ENCODE measurements at places on chromosomes 1 and 21.

DNA sequence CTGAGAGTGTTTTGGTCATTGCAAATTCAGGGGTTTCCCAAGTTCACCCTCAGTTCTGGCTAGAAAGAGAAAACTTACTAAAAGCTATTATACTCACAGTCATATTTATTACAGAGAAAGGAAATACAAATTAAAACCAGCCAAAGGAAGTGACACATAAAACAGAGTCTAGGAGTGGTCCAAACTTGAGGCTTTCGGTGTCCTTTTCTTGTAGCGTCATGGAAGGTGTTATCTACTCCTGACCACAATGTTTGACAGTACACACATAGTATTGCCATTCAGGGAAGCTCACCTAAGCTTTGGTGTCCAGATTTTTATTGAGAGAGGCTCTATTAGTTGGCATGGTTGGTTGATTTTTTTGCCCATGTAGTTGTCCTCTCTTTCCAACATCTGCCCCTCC, 59.0 kb downstream of the SLC35A3 start:
- no peak for DNase-seq

DNA sequence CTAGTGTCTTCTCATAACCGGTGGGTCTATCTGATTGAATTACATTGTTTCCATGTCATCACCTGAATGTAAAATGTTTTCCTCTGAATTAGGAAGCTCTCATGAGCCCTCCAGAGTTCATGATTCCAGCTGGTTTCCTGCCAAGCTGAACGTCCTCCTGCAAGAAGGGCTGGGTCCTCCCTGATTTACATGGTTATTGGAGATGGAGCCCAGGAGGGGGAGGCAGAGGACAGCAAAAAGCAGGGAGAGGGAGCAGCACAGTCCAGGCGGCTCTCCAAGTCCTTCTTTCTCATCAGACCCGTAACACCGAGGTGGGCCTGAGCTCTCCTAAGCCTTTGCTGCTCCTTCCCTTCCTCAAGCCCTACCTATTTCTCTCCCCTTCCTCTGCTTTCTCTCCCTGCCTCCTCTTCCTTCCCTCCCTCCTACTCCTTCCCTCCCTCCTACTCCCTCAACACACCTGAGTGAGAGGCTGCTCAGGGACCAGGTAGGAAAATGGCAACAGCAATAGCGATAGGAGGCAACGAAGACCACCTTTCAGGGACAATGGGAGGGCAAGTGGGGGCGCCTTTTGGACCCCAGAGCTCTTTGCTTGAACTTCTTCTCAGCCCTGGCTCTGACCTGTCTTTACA, 265.9 kb downstream of the PRDM2 start:
- no peak for DNase-seq

DNA sequence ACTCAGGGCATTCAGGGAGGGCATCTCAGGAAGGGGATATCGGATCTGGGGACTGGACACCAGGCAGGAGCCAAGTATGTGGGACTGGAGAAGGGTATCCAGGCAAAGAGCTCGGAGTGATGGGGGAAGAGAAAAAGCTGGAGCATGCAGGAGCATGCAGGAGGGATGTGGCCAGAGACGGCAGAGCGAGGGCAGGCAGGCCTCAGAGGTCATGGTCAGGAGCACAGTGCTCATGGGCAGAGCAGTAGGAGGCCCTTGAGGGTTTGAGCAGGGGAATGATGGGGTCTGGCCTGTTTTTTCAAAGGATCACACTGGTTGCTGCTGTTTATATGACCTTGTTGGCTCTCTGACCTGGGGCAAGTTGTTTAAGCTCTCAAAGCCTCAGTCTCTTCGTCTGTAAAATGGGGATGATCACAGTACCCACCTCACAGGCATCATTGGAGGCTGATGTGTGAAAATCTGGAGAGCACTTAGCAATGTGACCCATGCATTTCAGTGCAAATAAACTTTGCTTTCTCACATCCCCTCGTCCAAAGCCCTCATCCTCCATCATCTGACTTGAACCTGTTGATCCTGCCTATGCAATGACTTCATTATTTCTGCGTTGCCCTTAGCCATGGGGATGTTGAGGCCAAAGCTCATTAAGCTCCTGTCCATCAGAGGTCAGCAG, 273.1 kb downstream of the MATN1 start:
- DNase-seq = no peak

DNA sequence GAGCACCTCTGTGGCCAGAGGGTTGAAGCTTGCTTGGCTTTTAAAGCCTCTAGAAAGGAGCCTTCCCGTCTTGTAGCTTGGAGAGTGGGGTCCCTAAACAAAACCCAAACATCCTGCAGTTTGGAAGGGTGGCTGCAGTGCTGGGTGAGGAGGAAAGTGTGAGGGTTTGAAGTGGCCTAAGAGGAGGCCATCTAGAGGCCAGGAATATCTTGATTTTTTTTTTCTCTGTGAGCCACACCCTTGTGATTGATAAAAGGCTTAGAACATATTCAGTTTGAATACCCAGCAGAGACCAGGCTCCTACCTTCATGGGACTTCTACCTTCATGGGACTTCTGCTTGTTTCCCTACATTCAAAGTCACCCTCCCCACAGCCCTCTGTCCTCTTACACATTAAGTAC, 37.3 kb upstream of the PIGV start:
- DNase-seq = no peak

DNA sequence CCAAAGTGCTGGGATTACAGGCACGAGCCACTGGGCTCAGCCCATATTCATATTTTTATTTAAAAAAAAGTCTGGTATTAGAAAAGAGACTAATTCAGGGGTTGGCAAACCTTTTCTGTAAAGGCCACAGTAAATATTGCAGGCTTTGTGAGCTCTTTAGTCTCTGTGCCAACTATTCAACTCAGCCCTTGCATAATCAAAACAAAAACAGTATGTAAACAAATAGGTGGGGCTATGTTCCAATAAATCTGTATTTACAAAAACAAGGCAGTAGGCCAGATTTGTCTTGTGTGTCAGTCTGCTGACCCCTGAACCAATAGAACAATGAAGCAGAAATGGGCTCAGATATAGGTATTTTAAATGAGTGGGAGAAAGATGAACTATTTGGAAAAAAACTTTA, 49.3 kb downstream of the CDC42BPA start:
- no peak for DNase-seq

DNA sequence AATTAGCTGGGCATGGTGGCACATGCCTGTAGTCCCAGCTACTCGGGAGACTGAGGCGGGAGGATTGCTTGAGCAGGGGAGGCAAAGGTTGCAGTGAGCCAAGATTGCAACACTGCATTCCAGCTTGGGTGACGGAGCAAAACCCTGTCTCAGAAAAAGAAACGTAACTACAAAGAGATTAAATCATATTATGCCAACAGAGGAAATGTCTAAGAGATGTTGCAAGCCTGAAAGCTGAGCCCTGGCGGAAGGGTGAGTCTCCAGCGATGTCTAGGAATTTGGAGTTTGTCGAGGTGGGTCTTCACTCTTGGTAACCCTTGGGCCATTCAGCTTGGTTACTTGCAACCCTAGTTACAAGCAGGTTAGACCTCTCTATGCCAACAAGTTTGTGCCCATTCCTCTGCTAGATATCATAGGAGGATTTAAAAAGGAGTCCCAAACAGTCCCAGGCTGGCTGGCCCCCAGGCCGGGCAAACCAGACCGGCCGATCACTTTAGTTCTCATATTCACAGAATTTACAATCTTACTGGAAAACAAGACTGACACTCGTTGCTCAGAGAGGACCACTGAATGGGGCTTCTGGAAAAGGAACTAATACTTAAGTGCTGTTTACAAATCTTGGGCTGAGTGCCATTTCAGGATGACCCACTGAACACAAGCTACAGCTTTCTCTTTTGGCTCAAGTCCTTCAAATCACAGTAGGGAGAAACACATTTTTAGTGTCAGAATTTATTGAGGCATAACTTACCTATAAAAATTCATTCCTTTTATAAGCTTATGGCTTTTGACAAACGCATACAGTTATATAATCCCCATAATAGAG, 27.1 kb downstream of the SLC30A1 start:
- no peak for DNase-seq

DNA sequence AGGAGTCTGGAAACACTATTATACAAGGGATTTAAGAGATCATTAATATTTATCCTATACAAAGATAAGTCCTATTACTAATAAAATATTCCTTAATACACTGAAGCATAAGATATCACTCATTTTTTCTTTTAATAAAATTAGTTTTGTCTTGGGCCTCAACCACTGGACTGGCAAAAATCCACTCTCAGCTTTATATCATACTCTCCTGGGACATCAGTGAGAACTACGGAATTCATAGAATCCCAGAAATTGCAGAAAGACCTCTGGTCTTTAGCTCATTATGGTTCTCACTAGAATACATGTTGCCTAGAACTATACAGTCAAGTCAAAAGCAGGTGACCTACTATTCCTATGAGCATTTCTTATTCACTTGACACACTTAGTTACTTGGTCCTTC, 285.0 kb downstream of the LRRC40 start:
- no peak for DNase-seq

DNA sequence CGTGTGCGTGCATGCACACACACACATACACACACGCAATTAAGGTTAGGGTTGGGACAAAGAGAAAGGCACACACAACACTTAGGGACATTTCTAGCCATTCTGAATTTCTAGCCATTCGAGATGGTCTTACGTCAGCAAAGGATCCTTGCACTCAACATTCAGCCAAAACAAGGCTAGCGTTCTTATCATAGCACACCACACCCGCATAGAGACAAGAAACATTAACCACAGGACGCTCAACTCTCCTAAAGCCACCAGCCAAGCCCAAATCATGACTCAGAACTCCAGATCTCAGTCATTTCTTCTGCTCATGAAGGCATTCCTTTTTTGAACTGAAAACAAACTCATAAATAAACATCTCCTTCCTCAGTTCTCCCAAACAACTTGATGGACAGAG, 106.8 kb downstream of the LMO4 start:
- no peak for DNase-seq

DNA sequence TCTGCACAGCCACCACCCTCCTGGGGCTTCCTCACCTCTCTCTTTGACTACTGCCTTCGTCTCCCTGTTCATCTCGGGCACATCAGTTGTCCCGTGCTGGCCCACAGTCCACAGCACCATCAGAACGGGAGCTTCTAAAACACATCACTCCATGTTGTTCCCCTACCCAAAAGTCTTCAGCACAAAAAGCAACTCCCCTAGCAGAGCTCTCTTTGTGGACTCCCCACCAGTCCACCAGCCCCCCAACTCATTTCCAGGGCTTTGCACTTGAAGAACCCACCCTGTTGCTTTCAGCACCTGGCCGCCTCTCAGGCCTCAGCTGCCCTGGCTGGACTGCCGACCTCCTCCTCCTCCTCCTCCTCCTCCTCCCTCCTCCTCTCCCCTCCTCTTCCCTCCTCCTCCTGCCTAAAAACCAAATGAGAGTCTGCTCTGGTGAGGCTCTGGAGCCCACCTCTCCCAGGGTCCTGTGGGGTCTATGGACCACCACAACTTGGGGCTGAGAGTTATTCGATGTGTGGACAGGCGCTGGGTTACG, 251.2 kb upstream of the VAMP3 start:
- DNase-seq = no peak

DNA sequence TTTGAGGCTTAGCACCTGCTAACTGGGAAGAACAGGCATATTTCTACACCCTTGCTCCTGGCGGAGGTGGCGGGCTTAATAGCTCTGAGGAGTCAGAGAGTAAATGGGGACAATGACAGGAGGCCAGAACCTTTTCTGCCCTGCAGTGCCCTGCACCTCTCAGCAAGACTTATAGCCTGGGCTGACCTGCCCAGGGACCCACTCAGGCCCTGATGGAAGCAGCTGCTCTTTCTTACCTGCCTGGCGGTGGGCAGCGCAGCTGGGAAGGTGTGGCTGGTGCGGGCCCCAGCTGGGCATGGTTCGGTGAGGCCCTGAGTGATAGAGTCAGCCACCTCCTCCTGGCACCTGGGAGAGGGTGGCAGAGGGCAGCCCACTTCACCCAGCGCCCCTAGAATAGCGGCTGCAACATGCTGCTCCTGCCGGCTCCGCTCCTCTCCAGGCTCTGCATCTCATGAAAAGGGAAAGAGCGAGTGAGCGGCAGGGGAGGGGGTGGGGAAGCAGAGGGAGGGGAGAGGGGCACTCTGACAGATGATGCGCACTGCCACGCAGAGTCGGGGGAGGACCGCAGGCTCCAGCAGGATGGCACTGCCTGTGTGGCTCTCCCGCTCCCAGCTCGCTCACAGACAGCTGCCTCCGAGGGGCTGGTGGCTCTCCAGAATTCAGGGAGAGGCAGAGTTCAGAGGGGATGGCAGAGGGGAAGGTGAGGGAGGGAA, at the start of gene RGS8:
Gene RGS8 (minus strand): TSS at position 472 of the 713 bp plus-strand sequence. CDS start 14,938 bp downstream, outside the sequence.
- DNase-seq = no peak

- DNase-seq = no peak
These were observed 4.6 kb downstream of the TENT5B start for GRCh38 chr1:27007909-27008582.

DNA sequence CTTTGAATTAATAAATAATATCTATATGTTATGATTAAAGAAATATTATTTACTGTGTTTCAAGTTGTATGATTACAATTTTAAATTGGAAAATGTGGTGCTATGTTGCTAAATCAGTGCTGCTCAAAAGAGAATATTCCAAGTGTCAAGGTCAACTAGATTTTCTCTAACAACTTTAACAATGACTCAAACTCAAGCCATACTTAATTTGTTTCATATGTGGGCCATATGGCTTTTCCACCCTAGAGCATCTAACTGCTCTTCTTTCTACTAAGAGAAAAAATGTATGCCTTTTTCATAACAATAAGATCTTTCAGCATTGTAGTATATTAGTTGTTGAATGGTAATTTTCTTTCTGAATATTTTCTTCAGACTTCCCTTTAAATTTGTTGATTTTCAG, 8.3 kb upstream of the SYT14 start:
- DNase-seq = no peak

- DNase-seq = no peak
These were observed 642.7 kb upstream of the CXADR start for GRCh38 chr21:16870103-16870502.

- DNase-seq = no peak
These were observed 37.6 kb upstream of the CLSTN1 start for GRCh38 chr1:9861360-9861759.

DNA sequence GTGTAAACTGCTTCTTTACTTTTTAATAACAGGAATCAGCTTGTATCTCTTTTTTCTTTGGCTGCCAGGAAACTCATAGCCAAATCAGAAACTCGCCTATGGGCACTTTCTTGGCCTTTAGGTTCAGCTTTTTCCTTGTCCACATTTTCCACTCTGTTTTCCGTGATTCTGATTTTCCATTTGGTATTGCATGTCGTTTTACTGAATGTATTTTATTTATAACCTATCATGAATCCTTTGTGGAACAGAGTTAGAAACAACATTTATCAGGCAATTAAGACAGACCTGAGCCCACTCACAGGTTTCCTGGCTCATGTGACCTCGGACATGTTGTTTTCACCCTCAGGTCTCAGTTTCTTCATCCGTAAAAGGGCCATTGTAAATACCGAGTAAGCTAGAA, 5.3 kb upstream of the ECE1 start:
- no peak for DNase-seq

DNA sequence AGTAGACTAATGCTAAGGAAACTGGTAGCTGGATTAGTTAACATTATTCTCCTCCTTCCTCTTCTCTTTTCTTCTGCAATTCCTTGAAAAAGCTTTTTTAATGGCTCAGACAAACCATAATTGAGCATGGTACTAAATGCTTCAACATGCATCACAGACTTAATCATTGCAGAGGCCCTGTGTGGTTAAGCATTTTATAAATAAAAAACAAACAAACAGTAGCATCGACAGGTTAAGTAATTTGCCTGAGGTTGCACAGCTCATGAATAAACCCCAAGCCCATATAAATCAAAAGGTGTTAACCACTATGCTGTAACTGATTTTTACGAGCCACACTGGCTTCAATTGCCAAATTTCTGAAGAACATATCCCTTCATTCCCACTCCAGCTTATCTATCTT, 462.1 kb downstream of the LMO4 start:
- no peak for DNase-seq
